ENCODE measurements at places on chromosomes 3 and 15.

DNA sequence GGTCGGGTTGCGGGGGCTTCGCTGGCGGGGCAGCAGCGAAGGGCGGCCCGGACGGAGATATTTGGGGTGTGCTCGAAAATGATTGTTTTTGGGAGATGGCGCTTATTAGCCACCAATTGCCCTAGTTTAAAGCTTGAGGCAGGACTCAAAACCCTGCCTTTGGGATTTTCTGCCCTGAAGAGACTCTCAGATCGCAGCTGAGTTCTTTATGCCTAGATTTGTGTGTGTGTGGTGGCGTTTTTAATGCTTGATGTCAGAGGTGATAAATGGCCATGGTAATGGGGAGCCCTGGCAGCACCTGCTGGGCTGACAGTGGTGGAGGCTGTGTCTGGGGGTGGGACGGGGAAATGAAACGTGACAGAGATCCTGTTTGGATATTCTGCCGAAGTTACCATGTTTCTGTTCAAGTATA, 604 bp downstream of the KCTD6 start:
- no peak for DNase-seq

DNA sequence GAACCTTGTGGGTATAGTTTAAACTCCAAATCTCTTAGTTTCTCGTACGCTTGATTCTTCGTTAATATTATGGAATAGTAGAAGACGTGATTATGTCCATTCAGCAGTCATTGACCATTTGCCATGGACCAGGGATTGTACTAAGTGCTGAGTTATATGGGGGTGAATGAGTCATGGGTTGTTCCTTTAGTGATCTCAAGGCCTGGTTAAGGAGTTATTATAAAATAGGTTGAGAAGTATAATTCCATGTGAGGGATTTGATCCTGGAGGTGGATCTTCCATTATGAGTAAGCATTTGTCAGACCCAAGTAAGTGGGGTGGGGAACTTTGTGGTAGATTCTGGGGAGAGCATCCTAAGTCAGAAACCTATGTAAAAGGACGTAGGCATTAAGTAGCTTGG, 15.4 kb downstream of the NR2C2 start:
- DNase-seq: no peak

- DNase-seq: no peak
These were observed 405.9 kb downstream of the ROBO1 start for GRCh38 chr3:79361748-79362378.

DNA sequence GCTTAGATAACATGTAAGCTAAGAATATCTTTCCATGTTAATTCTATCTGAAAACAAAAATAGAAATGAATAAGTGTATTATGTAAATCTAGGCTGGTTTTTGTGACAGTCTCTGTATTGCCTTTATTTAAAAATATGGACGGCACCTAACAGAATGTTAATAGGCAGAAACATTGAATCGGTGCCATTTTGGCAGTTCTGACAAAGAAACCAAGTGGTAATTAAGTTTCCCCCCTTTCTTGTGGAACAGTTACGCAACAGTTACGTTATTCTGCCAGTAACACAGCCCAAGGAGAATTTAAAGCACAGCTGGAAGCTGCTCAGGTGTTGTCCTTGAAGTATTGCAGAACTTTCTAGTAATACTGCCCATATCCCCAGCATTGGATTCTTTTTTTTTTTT, 21.5 kb downstream of the LARS2 start:
- DNase-seq: no peak

DNA sequence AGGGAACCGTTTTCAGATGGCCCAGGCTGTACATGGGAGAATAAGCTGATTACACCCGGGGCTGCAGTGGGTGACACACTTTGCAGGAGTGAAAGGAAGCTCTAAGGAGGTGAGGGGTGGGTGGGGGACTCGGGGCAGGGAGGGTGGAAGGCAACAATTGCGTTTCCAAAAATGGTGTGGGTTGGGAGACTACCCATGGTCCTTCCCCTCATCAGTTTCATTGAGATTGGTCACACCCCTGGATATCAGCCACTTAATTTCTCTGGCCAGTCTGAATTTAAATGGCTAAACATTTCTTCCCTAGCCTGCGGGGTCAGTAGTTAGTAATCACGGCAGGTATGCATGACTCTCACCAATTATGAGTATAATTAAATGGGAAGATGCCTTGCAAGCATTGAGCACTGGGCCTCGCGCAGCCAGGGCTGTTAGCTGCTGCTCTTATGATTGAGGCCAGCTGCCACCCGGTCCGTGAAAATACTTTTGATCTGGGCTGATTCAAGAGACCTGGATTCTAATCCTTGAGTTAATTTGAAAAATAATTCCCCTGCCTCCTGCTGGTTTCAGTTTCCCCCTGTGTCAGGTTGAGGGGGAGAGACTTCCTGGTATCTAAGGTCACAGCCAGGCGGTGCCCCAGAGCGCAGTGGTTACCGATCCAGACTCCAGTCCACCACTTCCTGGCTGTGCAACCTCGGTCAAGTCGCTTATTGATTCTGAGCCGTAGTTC, 23.3 kb downstream of the SLC6A6 start:
- no peak for DNase-seq

- no peak for DNase-seq
These were observed 101.1 kb downstream of the RPLP1 start for GRCh38 chr15:69553686-69554085.

DNA sequence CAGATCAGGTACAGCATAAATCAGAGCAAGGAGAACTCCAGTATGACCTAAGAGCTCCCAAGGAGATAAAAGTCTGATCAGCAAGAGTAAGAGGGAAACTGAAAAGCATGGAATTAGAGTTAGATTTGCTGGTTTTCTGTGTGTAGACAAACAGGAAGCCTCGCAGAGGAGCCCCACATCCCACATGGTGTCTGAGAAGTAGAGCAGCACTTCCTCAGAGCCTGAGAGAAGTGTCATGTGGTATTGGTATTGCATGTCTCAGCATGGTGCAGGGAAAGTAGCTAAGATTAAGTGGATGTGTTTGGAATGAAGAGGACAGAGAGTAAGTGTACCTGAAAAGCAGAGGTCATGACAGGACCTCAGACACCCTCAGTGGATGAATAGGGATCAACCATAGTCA, 175.4 kb upstream of the GBE1 start:
- DNase-seq: no peak

DNA sequence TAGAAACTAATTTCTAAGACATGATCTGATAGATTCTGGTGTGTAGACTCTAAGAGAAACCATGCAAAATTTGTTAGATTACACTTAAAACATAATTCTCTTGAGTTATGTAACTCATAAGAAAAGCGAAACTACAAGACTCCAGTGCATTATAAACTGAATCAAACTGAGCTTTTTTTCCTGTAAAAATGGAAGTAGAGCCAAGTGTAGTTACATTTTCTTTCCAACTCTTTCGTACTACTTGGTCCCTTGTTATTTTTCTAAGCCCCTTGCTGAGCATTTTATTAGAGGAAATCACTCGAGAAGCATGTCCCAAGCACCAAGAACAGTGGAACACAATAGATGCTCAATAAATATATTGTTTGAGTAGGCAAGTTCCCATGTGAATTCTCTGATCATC, 130.2 kb downstream of the GADL1 start:
- DNase-seq: no peak

GRCh38 chr3:38836561-38836960, 20.5 kb upstream of the SCN10A start:
- no peak for DNase-seq
